NCI-H2081 (cell line): ENCODE measurements at places on chromosomes 1 and 21.
A peak's percentile ranks its signal among the peaks of the same experiment; 100 is the strongest.

DNA sequence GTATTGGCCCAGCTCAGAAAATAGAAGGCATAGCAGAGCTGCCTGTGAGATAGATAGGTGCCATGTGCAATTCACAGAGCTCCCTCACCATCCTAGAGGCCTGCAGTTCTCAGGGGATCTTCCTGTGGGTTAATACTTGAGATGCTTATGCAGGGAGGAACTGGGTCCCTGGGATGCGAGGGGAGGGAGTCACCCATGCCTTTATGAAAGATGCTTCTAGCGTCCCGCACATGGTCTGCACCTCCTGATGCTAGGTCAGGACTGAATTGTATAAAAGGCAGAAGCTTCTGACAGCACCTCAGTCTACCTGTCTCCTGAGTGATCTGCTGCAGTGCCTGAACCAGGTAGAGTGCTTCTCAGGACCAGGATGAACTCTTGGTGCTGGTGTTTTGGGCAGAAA, at the start of gene LCE5A:
Gene LCE5A (plus strand): TSS at position 301 of the 400 bp plus-strand sequence. CDS start 732 bp downstream, outside the sequence.
- DNase-seq: no peak

DNA sequence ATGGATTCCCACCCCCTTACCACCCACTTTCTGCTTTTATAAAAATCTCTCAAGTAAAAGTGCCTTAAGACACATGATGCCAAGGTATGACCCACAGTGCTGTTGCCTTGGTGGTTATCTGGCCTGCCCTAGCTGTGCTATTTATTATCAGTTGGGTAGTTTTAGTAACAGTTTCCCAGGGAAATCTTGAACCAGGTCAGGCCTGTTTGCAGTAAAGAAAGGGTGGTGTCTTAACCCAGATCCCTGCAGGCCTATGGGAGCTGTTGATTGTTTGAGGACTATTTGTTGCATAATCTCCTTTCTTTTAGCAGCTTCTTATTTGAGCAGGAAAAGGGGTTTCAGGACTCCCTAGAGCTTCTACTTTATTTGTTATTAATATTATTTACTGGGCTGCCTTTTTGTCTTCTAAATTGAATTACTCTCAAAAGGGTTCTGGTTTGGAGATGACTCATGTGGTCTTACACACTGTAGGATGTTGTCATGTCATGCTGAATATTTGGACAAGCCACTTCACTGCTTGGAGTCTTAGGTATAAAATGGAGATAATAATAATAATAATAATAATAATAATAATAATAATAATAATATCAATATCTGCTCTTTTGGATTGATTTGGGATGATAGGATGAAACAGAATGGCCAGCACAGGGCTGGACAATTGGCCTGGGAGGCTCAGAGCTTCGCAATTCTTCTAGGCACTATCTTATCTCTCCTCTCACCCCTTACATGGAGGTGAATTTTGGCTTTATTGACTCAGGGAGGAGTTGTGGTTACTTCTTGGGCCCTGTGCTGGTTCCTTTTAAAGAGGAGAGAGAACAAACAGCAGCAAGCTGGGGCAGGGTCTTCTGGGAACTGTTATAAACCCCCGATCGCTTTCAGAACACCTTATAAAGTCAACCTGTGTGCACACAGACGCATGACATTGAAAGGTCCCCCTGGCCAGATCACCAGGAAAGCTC, 252.1 kb downstream of the PRDM2 start:
- no peak for DNase-seq

DNA sequence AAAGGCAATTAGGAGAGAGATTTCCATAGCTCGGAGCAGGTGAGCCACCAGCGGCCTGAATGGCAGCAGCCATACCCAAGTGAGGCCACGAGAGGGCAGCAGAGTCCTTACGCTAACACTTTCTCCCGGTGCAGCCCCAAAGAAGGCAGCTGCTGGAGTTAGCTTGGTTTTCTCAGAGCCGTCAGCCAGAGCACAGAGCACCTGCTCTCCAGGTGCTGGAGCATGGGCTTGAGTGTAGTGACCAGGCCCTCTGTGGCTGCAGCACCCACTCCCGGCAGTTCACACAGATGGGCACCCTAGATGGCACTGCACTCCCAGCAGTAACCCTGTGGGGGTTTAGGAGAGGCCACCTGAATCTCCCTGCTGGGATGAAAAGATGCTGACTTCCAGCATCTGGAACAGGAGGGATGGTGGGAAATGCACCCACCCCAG, 45.8 kb downstream of the TMCC2 start:
- DNase-seq: peak; percentile 86

GRCh38 chr1:154398678-154399077, 6.5 kb upstream of the IL6R start:
- no peak for DNase-seq

DNA sequence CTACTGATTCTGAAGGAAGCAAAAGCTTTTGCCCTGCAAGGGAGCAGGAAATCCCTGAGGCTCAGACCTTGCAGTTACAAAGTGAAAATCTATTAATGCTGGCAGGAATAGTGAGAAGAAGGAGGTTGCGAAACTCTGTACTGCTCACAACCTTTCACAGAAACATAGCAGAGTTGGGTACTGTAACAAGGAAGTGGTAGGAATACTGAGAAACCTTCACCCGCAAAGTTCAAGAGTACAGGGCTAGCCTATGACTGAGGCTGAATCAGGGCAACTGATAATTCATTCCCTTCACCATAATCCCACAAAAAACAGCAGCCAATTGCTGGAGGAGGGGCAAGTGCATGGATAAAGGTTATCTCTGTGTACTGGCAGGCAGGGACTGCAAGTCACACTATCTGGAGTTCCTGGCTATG, 23.9 kb upstream of the KCTD3 start:
- DNase-seq: no peak

DNA sequence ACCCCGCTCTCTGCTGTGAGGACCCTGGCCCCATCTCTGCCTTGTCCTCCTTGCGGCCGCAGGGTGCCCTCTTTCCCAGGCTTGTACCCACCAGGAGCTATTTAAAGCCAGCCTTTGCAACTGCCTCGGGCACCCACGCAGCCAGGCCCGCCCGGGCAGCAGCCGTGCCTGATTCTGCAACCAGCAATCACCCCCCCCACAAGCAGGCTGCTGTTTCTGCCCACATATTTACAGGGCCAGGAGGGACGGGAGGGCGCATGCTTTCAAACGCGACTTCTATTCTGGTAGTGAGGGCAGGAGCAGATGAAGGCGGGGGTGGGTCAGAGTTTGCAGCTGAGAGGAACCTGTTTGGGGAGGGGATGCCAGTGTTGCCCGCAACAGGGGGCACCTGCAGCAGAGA, 13.6 kb downstream of the GABRD start:
- no peak for DNase-seq
